Gastrocnemius medialis (tissue), 4 donors: ENCODE measurements at places on chromosomes 12 and 14. TPM values are rescaled to one million over a fixed set of nuclear protein-coding genes. Genes with fewer than 3 reads are reported as not detected.

DNA sequence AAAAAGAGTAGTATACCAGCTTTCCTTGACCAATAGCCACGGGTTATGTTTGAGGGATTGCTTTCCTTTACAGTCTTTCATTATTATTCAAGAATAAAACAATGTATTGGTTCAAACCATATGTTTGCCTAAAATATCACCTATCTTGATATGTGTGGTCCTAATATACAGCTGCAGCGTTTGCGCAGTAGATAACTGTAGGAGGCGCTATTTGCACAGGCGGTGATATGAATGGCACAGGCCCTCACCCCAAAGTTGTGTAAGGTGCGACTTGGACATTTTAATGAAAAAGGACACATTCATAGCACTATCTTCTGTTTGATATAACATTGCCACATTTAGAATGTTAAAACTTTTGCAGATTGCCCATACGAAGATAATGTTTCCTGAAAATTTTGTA is 298.4 kb downstream of the TRHDE start:
- no peaks in the 10 kb centered on the region for H3K4me1 ChIP-seq
- no peak overlapping the region for H3K4me3 ChIP-seq
- no peaks in the 10 kb centered on the region for H3K27me3 ChIP-seq
- no peak overlapping the region for H3K27ac ChIP-seq
- no peaks in the 10 kb centered on the region for H3K36me3 ChIP-seq

- no peaks in the 10 kb centered on the region for H3K27me3 ChIP-seq
- no peak for DNase-seq
- H3K4me3 ChIP-seq: no peak overlapping the region
- no peak overlapping the region for H3K27ac ChIP-seq
These were observed 33.1 kb upstream of the COL2A1 start for GRCh38 chr12:48037267-48037915.

Gene HOXC12
- not detected for total RNA-seq

Gene OR9K2
- not detected for total RNA-seq

DNA sequence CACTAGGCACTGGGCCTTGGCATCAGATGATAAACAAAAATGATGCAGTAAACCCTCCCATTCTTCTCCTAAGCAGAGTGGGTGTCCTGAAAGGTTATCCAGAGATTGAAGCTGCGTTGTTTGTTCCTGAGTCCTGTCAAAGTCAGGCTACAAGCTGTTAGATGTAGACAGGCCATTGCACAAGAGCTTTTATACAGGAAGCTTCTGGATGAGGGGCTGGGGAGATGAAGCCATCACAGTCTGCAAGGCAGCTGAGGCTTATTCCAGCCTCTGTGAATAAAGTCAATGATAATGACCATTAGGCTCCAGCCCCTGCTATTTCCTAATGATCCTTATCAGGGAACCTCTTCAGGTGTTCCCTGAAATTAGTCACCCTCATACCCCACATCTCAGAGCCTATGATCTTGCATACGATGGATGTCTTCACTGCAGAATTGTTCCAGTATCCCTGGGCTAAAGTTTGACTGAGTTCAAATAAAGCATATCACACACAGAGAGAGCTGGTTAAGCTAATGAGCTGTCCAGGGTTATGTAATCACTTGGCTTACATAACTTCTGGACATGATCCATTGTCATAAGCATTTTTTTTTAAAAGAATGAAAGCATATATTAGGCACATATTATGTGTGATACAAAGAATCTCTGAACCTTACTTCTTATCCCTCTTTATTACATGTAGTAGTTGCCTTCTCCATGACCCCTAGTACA is 337.1 kb upstream of the OR4E1 start:
- DNase-seq: no peak
- H3K36me3 ChIP-seq: no peaks in the 10 kb centered on the region
- no peaks in the 10 kb centered on the region for H3K27me3 ChIP-seq
- peak overlapping the region; percentile 62 for H3K27ac ChIP-seq
- H3K4me3 ChIP-seq: no peak overlapping the region
- H3K4me1 ChIP-seq: no peaks in the 10 kb centered on the region

GRCh38 chr14:68789821-68790643 is 2.8 kb downstream of the ZFP36L1 start:
- peaks cover 25% of the 10 kb centered on the region for H3K4me1 ChIP-seq
- DNase-seq: no peak
- H3K4me3 ChIP-seq: peak overlapping the region; percentile 85
- peaks cover 52% of the 10 kb centered on the region for H3K36me3 ChIP-seq
- peak overlapping the region; percentile 99 for H3K27ac ChIP-seq
- H3K27me3 ChIP-seq: no peaks in the 10 kb centered on the region

- no peaks in the 10 kb centered on the region for H3K36me3 ChIP-seq
- no peak overlapping the region for H3K4me3 ChIP-seq
- peaks cover 38% of the 10 kb centered on the region for H3K27me3 ChIP-seq
- DNase-seq: no peak
- no peaks in the 10 kb centered on the region for H3K4me1 ChIP-seq
These were observed 68.6 kb upstream of the GALNT9 start for GRCh38 chr12:132397934-132398385.

GRCh38 chr12:52243856-52244614 is 11.0 kb downstream of the KRT7 start:
- H3K36me3 ChIP-seq: no peaks in the 10 kb centered on the region
- no peak overlapping the region for H3K4me3 ChIP-seq
- DNase-seq: peak; percentile 82
- no peaks in the 10 kb centered on the region for H3K27me3 ChIP-seq
- peak overlapping the region; percentile 35 for H3K27ac ChIP-seq

Gene RAD9B
- total RNA-seq: 0.12 TPM

DNA sequence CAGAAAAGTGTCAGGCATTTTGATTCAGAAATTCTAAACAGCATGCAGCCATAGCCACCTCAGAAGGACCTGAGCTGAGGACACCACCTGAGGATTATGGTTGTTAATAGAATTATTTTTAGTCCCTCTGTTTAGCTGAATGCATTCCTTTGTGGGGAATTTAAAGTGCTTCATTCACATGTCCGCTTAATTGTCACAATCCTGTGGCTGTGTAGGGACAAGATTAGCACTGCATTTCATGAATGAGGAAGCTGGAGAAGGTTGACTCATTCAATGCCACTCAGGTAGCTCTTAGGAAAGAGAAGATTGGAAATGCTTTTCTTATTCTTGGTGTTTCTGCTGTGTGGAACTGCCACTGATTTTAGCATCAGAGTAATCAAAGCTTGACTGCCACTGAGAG is 42.0 kb upstream of the KRR1 start:
- no peak overlapping the region for H3K27ac ChIP-seq
- no peaks in the 10 kb centered on the region for H3K27me3 ChIP-seq
- H3K36me3 ChIP-seq: no peaks in the 10 kb centered on the region
- H3K4me1 ChIP-seq: peaks cover 3% of the 10 kb centered on the region
- no peak overlapping the region for H3K4me3 ChIP-seq
- DNase-seq: no peak

DNA sequence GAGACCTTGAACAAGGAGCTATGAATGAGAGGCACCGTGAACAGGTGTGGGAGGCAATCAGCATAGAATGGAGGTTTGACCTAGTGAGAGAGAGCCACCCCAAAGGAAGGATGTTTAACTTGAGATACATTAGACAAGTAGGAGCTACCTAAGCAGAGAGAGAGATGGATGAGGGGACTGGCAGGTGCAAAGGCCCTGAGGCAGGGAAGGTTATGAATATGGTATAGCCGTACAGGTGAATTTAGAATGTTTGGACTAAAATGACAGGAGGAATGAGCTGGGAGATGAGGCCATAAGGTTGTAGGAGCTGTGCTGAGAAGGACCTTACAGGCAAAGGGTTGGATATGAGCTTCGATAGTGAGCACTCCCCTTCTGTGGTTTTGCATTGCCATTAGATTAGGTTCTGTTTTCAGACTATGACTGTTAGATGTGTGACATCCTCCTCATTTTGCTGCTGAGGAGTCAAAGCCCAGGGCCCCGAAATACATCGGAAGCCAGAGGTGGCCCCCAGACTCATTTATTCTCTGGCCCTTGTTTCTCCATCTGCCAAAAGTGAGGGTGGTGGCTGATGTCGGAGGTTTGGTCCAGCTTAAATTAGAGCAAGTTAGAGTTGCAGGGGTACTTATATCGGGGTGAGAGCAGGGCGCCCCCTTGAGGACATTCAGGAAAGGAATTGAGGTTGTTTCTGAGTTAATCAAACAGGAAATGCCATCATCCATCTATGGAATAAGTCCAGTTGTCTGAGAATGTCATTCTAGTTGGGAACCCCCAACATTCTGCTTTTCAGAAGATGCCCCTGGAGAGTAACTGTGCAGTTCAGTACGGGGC is 29.4 kb downstream of the SLC24A4 start:
- no peaks in the 10 kb centered on the region for H3K4me1 ChIP-seq
- no peak for DNase-seq
- H3K4me3 ChIP-seq: no peak overlapping the region
- no peaks in the 10 kb centered on the region for H3K27me3 ChIP-seq

GRCh38 chr14:93347850-93348249 is 868 bp downstream of the COX8C start:
- H3K4me1 ChIP-seq: no peaks in the 10 kb centered on the region
- DNase-seq: no peak
- no peaks in the 10 kb centered on the region for H3K27me3 ChIP-seq
- no peaks in the 10 kb centered on the region for H3K36me3 ChIP-seq
- no peak overlapping the region for H3K27ac ChIP-seq

Gene TSPAN19
- total RNA-seq: not detected

Gene ABCC9
- total RNA-seq: 140 TPM
